Stimulated activated CD4-positive, alpha-beta T cell treated with anti-CD3 and anti-CD28 coated beads, TNF-alpha, amount 100 ng/mL, for 4 hours (primary cell): ENCODE measurements at places on chromosomes 7 and 10.

- DNase-seq, result no peak
Measured at GRCh38 chr10:35422228-35422627, 85.9 kb downstream of the CCNY start.

- DNase-seq, result no peak
Measured at GRCh38 chr7:94888551-94888950, 18.8 kb upstream of the PPP1R9A start.

- DNase-seq, result no peak
Measured at GRCh38 chr10:16408379-16408778, 28.4 kb upstream of the PTER start.

GRCh38 chr7:1049006-1049741 lies 4.8 kb downstream of the GPR146 start:
- no peak for DNase-seq

GRCh38 chr7:144787127-144787526 lies 48.7 kb downstream of the TPK1 start:
- DNase-seq, result no peak

DNA sequence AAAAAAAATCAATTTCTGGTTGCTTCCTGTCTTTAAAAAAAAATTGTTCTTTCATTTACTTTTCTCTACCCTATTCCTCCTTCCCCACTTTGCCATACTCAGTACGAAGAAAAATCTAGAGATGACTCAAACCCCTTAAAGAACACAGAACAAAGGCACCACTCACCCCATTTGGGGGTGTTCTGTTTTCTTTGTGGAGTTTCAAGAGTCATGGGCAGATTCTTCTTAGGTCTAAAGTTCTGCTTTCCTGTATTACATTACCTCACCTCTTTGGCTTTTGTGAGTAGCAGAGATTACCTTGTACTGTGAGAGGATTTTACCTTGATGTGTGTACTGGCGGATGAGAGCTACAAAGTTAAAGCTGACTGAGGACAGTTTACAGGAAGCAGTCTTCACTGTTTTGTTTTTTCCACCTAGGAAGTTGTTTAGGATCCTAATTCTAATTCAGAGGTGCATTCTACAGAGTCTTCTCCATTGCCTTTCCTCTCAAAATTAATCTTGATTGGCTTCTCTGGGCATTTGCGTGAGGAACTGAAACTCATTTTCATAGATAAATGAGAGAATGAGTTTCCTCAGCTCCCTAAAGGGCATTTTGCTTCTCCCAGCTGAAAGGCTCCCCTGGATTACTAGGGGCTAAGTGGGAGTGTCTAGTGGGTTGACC lies 20.7 kb downstream of the AVL9 start:
- DNase-seq, result no peak

- DNase-seq, result no peak
Measured at GRCh38 chr7:17907014-17907413, 33.3 kb downstream of the SNX13 start.

- no peak for DNase-seq
Measured at GRCh38 chr10:53477313-53477675, 704.7 kb upstream of the MBL2 start.

DNA sequence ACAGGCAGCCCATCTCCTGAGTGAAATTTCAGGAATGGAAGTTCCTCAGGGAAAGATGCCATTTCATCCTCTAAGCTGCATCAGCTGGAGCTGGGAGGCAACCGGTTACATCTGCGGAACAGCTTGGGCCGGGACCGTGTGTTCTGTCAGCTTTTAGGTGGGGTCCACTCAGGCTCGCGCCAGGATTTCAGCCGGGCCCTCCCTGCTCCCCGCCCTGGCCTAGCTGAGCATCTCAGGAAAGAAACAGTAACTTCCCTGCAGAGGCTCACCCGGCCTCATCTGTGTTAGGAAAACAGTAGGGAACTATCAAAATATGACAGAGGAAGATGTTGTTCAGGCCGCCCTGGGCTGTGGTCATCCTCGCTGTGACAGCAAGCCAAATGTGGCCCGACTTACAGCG lies 110.4 kb downstream of the TRIL start:
- DNase-seq, result no peak

- no peak for DNase-seq
Measured at GRCh38 chr10:128751284-128751683, 625.1 kb upstream of the MKI67 start.

- DNase-seq, result no peak
Measured at GRCh38 chr7:32587411-32587948, 92.2 kb downstream of the AVL9 start.
